ENCODE measurements at places on chromosomes 6 and 20.
A peak's percentile ranks its signal among the peaks of the same experiment; 100 is the strongest.

DNA sequence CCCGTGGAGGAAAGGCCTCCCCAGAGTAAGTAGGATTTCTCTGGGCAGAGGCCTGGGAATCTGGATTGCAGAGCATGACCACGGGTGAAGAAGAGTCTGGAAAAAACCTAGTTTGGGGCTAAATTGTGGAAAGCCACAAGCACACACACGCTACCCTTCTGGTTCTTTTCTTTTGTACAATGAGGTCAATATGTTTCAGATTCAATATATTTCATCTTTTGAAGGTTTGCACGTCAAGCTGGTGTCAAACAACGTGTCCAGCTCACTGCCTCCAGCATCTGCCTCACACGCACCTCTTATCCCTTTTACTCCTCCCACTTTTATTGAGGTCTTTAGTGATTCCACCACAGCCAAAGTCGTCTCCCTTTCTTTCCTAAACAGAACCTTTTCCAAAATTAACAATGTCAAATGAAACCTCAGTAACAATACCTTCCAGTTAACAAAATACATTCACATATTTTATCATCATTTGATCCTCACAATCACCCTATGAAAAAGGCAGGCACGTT, 773 bp upstream of the EPB41L2 start:
- DNase-seq, result no peak

GRCh38 chr20:34112600-34113101, 608 bp upstream of the EIF2S2 start:
- no peak for DNase-seq

- DNase-seq, result no peak
These were observed 230.6 kb downstream of the SOD2 start for GRCh38 chr6:159462431-159462830.

DNA sequence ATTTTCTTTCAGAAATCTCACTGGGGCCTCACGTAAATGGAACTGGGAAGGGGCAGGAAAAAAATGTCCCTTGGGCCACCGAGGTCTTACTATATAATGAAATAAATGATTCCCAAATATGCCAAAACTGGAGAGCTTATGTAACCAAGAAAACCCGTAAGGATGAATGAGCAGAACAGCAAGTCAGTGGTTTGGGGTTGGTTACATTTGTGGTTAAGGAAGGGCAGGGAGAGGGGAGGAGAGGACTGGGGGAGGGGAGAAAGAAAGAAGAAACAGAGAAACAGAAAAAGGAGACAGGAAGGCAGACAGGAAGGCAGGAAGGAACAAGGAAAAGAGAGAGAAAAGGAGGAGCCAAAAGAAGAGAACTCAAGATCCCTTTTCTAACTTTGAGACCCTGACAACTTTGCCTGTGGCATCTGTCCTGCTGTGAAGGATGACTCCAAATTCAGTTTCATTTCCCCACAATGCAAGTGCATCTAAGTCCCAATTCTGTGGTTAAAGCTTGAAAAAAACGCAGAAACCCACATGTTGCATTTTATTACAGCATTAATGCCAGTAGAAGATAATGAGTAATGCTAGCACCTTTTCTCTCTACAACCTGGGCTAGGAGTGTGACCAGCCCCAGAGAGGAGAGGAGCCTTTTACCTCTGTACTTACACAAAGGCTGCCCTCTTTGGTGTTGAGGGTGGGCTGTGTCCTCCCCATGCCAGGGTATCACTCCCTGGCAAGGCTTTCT, 10.8 kb upstream of the ARMC2 start:
- no peak for DNase-seq

- DNase-seq, result no peak
These were observed 914 bp downstream of the SNAP91 start for GRCh38 chr6:83707829-83708545.

DNA sequence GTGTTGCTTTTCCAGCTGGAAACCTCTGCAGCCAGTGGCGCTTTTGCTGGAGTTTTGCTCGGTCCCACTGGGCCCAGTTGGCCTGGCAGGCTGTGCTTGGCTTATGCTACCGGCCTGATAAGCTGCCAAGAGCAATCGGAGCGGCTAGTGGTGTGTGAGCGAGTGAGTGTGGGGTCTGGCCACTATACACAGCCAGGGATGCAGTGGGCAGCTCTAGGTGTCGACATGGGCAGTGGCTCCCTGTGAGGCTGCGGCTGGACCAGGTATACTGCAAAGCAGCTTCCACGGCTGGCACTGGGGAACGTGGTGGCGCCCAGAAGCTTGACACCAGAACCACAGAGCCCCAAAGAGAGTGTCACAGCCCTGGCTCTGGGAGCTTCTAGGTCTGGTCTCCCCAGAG, 996.5 kb downstream of the GRIK2 start:
- DNase-seq, result no peak

GRCh38 chr20:36093025-36093803, 61.3 kb upstream of the EPB41L1 start:
- peak; percentile 4 for DNase-seq

DNA sequence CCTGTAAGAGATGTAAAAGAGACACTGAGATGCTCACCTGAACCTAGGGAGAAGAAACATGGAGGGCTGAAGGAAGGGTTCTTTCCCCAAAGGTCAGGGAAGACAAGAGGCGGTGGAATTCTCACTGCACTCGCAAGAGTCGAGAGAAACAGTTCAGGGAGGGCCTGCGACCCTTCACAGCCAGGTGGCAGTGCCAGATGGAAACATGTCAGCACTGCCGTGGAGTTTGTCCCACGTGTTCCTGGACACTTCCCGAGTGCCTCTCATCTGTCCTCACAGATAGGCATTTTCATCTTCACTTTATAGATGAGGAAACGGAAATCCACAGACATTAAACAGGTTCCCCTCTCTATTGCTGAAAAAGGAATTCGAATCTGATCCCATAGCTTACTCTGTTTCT, 70.4 kb upstream of the SYNJ2 start:
- no peak for DNase-seq

DNA sequence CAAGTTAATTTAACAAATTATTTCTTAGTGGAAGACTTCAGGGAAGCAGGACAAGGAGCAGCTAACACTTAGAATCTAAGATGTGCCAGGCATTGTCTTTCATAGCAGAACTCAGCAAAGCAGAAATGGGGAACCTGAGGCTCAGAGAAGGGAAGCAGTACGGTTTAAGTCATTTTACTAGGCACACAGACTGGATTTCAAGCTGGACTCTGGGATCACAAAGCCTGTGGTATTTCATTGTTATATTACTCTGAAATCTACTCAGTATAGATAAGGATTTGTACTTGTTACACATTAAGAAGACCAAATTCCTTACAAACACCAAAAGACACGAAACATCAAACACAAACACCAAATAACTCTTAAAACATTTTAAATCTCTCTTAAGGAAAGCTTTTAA, 199.6 kb downstream of the ISM1 start:
- no peak for DNase-seq

- no peak for DNase-seq
These were observed 31.6 kb upstream of the NEDD9 start for GRCh38 chr6:11264100-11264499.

GRCh38 chr20:40536808-40537207, 152.2 kb downstream of the MAFB start:
- DNase-seq, result no peak

- no peak for DNase-seq
These were observed 317.6 kb downstream of the CLIC5 start for GRCh38 chr6:45698046-45698445.

- DNase-seq, result no peak
These were observed 36.4 kb upstream of the SMOC2 start for GRCh38 chr6:168404560-168404959.

- no peak for DNase-seq
These were observed 47.1 kb upstream of the FOXP4 start for GRCh38 chr6:41498968-41499599.

- no peak for DNase-seq
These were observed 255.1 kb upstream of the NOX3 start for GRCh38 chr6:155710704-155711103.

DNA sequence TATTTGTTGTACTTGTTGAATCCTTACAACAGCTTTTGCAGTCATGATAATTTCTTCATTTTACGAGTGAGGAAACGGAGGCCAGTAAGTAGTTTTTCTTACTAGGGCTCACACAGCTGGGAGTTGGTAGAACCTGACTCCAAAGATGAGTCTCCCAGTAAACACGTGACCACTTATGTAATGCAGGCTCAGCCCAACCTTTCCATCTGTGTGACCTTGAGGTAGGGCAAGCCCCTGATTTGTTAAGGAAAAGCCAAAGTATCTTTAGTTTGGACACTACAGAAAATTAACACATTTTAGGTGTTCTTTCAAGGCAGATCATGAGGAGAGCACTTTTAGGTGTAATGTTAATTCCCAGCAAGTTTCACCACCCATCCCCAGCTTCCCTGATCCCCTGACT, 111.3 kb downstream of the LRRC1 start:
- no peak for DNase-seq

- no peak for DNase-seq
These were observed 418.8 kb upstream of the MMS22L start for GRCh38 chr6:97701801-97702200.

- no peak for DNase-seq
These were observed 138.0 kb downstream of the FUT9 start for GRCh38 chr6:96153775-96154174.

DNA sequence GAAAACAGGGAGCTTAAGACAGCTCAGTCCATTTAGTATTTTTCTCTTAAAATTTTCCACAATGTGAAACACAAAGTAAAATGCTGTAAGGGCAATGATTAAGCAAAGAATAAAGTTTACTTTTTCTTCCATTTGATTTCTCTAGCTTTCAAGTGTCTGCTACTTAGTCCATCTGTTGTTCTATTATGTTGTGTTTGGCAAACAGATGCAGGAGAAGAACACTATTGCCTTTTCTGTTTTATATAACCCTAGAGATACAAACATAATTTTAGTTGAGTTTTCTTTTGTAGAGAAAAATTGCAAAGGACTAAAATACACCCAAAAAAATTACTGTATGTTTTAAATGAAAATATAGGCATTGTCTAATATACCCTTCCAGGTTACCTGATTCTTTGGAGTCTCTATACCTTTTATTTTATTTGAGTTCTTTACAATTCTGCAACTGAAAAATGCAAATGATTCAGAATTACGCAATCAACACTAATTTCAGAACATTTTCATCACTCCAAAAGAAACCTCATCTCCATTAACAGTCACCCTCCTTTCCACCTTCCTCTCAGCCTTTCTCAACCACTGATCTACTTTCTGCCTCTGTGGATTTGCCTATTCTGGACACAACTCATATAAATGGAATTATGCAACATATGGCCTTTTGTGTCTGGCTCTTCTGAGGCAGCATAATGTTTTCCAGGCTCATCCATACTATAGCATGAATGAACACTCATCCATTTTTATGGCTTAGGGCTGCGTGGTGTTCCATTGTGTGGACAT, 96.9 kb downstream of the MKKS start:
- DNase-seq, result no peak

DNA sequence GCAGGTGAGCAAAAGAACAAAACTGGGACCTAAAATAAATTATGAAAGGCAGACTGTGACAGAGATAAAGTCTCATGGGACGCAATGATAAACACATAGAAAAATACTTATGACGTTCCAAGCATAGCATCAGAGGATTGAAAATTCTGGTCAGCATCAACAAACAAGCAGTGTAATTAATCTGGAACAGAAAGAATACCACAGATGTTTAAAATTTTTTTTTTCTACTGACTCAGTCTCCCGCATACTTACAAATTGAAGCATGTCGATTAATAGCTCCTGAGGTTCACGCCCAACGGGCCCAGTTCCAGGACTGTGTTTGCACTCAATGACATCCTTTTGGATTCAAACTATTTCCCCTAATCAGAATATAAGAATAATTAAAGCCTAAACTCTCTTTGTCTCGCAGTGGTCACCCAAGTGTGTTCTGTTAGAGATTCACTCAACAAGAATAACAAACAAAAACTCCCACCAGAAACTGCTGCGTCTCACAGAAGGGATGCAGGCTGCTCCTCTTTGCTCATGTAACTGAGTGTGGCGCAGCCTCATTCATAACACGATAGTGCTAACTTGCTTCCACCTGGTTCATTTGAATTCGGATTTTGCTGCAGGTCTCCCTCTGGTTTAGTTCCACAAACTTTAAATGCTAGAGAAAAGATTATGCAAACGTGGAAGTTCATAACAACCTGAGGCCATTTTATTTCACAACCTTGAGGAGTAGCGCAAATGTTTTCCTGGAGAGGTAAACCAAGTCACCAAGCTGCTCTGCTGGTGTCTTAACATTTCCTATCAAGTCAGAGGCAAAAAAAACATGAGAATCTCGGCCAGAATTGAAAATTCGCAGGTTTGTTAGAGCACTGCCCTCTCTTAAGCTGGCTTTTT, 69.0 kb upstream of the CITED2 start:
- no peak for DNase-seq

GRCh38 chr6:167668019-167668753, 158.5 kb upstream of the AFDN start:
- no peak for DNase-seq

- no peak for DNase-seq
These were observed 2.3 kb upstream of the PHACTR2 start for GRCh38 chr6:143675382-143675900.

DNA sequence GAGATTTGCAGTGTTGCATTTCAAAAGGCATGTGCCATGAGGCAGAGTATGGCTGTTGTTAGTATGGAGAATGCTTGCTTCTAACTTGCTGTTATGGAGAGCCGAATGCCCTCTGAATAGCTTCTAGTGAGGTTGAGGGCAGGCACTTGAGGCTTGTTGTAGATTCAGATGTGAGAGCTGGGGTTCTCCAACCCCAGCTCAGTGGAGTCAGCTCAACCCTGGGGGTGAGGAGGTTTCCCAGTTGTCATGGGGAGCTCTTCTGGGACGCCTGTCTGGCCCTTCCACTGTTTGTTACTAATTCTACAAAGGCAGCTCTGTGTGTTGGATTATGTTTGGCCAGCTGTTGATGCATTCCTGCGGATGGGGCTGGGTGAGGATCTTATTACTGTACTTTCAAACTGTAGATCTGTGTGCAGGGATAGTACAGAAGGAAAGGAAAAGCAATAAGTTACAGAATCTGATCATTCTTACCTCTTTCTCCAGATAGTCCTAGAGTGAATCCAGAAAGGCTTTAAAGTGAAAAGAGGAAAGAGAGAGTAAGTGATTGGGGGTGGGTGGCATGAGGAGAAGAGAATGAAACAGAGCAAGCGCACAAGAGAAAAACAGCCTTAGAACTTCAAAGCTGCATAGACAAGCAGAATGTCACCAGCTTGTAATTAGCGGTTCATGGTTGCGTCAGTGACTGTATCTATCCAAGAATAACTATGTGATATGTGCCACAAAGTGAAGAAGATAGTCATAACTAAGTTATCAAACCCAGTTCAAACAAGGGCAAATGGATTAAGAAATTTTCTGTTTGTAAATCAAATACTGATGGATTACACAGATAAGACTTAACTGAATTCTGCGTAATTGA, 148.7 kb downstream of the PRL start:
- DNase-seq, result no peak

- no peak for DNase-seq
These were observed 14.9 kb downstream of the FGD2 start for GRCh38 chr6:37020381-37020780.

GRCh38 chr6:225121-225721, 67.1 kb upstream of the DUSP22 start:
- DNase-seq, result peak; percentile 54

GRCh38 chr6:156972145-156972544, 195.0 kb downstream of the ARID1B start:
- DNase-seq, result no peak

- DNase-seq, result no peak
These were observed 10.5 kb upstream of the DEFB128 start for GRCh38 chr20:199996-200395.

GRCh38 chr20:11838076-11838636, 79.5 kb upstream of the BTBD3 start:
- DNase-seq, result no peak

GRCh38 chr6:144285548-144285797, 338 bp downstream of the UTRN start:
- DNase-seq, result no peak
